ENCODE measurements at places on chromosomes 5 and 9. TPM values are rescaled to one million over a fixed set of nuclear protein-coding genes. Genes with fewer than 3 reads are reported as not detected.

GRCh38 chr5:71977311-71977710 lies 130.0 kb upstream of the MAP1B start:
- DNase-seq: no peak

- no peak for DNase-seq
Observed at GRCh38 chr5:111454198-111454622, 58.1 kb downstream of the STARD4 start.

GRCh38 chr5:149151717-149152116 lies 10.4 kb downstream of the ABLIM3 start:
- DNase-seq: no peak

DNA sequence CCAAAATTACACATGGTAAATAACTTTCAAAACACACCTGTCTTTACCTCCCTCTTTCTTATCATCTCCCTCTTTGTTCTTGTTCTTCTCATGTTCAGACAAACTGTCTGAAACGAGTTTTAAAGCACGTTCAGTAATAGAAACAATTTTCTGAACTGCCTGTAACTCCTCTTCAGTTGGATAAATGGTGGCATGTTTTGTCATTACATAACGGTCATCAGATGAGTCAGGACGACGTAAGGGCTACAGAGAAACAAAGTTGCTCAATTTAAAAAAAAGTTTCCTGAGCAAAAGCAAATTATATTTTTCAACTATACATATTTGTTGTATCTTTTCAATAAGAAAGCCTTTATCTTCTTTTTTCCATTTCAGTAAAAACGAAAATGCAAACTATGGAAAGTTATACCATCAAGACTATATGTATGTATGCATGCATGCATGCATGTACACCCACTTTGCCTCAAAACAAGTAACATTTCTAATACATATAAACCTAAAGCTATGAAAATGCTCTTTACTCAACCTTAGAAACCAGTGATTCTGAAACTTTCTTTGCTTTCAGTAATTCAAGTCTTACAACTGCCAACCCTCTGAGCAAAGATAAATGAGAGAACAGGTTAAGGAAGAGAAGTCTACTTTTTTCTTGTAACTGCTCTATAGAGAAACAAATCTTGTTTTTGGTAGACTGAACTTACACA lies 56.0 kb downstream of the ZFR start:
- DNase-seq: no peak

DNA sequence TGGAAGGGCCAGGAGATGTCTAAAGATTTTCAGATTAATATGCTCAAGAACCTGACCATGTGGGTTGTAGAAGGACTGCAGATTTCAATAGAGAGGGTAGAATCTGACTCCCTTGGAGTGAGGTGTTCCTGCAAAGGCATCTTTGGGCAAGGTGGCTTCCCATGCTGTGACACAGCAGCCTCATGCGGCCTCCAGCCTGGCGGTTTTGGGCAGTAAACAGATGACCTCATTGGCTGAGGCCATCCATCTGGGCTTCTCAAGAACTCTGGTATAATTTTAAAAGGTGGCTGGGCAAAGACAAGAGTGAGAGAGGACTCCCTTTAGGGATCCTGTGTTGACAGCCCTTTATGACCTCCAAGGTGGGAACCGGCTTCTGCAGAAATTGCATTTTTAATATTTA lies 90.3 kb upstream of the ERCC6L2 start:
- no peak for DNase-seq

- DNase-seq: no peak
Observed at GRCh38 chr5:95628933-95629332, 9.0 kb downstream of the GPR150 start.

- no peak for DNase-seq
Observed at GRCh38 chr9:78682216-78682615, 385.3 kb downstream of the PSAT1 start.

- no peak for DNase-seq
Observed at GRCh38 chr5:1262381-1262780, 32.5 kb downstream of the TERT start.

- DNase-seq: no peak
Observed at GRCh38 chr9:125822160-125822559, 75.0 kb downstream of the PBX3 start.

The CARTPT gene
- not detected for total RNA-seq

The IL5 gene
- total RNA-seq: not detected

The KIAA0825 gene
- 5.6 TPM for total RNA-seq

All from sciatic nerve (tissue), 2 donors.